Ovary (tissue), 10 donors: ENCODE measurements at places on chromosomes 3 and 15. TPM values are rescaled to one million over a fixed set of nuclear protein-coding genes. Genes with fewer than 3 reads are reported as not detected.

- no peak for DNase-seq
Measured at GRCh38 chr3:49912881-49913281, 9.2 kb upstream of the MST1R start.

DNA sequence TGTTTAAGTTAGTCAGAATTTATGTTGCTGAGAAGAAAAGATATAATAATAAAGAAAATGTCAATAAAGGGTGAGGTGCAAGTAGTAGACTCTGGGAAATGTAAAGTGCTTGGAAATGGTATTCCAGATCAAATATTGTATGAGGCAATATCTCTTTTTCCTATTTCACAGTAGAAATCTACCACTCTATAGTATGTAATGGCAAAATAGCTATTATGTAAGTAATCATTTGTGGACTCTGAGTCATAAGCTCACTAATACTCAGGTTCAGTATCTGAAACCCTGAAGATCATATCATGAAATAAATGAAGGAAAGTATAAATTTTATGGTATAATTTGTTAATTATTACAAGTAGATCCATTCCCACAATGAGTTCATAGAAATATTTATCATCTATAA is 322.1 kb downstream of the PYDC2 start:
- no peak for DNase-seq

DNA sequence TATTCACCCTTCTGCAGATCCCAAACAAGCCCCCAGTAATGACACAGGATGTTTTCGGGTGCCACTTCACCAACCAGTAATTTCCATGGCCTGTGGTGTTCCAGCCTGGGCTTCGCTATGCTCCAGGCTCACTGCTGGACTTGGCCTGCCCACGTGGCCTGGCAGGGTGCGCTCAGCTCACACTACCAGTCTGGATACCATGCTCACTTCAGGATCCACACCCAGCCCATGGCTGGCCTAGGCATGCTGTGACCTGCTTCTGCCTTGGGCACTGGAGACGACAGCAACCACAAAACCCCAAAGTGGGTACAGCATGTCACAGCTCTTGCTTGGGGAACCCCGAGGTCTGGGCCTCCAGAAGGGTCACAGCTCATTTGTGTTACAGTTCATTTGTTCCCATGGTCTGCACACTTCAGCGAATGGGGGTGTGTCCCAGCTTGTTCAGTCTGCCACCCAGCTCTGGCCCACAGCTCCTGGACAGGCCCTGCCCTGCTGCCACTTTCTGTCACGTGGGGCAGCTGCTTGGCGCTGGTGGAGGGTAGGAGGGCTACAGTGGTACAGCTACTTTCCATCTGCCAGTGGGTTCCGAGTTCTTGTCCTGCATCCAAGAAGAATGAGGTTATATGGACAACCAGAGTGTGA is 650.8 kb downstream of the MCTP2 start:
- DNase-seq, result no peak

- no peak for DNase-seq
Measured at GRCh38 chr3:46460051-46460450, 4.7 kb downstream of the LTF start.

The TIGIT gene
- not detected for total RNA-seq

DNA sequence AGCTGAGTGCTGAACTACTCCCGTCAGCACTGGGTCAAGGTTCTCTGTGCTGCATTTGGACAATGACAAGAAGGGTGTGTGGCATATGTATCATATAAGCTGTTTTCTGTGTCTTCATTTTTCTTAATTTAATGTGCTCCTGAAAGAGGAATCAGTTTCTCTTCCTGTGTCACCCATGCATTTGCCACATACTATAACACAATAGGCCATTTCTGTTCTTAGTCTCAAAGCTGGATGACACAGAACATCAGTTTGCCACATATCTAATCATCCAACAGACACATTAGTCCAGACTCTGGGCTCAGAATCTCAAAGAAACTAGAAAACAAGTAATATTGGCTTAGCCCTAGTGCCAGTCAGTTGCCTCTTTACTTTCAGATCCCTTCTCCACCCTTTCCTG is 34.1 kb downstream of the CEP19 start:
- no peak for DNase-seq

The ANKDD1A gene
- total RNA-seq, result 12.1 TPM

GRCh38 chr3:107637416-107638183 is 114.8 kb downstream of the BBX start:
- no peak for DNase-seq

DNA sequence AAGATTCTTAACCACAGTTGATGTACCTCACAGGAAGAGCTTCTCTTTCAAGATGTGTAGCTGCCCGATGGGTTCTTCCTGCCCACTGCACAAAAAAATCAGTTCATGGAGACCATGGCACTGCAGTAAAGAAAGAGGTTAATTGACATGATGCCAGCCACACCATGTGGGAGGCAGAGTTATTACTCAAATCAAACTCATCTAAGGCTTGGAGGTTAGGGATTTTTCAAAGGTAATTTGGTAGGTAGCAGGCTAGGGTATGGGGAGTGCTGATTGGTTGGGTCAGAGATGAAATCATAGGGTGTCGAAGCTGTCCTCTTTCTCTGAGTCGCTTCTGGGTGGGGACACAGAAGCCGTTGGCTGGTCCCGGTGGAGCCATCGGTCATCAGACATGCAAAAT is 57.4 kb upstream of the BDH1 start:
- DNase-seq, result no peak

DNA sequence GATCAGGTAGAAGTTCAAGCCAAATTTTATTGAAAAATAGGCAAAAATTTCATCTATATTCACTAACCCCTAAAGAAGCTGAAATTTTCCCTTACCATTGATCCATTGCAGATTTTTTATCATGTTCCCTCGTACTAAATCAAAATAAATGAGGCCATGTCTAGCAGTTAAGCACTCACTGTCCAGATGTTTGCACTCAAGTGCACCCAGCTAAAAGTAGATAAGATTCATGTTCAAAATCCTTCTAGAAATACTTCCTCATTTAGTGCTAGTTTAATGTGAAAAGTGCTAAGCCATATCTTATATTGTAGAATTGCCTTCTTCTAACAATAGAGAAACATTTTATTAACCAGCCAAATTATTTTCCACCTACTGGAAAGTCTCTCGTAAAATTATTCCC is 164.7 kb upstream of the UBE2E2 start:
- DNase-seq, result no peak

The SERPINI2 gene
- not detected for total RNA-seq

DNA sequence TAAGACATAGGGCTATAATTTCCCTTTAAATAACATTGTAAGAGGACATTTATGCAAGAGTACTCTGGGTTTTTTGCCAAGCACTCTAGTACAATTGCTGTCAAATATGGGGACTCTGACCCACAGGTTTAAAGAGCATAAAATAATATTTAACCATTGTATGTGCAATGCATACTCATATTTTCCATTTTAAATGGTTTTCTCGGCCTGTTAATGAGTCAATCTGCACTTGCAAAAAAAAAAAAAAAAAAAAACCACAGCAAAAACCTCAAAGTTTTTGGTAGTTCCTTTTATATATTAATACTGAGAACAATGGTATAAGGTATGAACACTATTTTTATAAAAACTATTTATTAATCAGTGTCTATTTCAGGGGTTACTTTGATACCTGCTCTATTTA is 304.0 kb upstream of the CBLB start:
- DNase-seq, result no peak

The TNNC1 gene
- total RNA-seq, result 0.31 TPM

The GP5 gene
- total RNA-seq, result 0.13 TPM

The IGDCC3 gene
- total RNA-seq, result 0.74 TPM

GRCh38 chr3:55882006-55882405 is 394.9 kb upstream of the WNT5A start:
- no peak for DNase-seq

DNA sequence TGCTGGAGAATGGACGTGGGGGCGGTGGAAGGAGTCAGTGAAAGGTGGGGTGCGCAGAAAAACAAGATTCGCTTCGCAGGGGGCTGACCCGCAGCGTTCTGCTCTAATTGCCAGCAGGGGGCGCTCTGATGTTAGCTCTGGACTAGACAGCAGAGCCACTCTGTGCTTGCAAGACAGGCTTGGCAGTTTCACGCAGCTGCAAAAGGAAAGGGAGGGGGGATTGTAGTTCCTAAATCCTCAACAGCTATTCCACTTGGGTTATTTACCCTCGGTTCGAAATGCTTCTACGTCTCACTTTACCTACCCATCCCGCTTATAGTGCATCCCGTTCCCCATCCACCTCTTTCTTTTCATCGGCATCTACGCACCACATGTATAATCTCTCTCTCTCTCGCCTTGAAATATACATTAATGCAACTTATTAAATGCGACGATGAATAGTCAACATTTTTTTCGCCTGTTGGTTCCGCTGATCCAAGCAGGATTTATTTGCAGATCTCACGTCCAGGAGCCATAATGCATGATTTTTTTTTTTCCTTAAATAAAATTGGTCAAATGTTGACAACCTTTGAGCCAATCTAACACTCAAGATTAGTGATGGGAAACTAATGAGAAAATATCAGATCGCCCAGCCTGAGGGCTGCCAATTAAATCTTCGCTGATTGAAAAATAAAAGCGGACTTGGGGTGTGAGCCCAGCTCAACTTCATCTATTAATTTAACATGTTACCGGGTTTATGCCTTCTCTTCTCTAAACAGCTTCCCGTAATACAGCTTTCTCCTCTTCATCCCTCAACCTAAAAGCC is 216.4 kb downstream of the MEIS2 start:
- DNase-seq, result peak; percentile 86

DNA sequence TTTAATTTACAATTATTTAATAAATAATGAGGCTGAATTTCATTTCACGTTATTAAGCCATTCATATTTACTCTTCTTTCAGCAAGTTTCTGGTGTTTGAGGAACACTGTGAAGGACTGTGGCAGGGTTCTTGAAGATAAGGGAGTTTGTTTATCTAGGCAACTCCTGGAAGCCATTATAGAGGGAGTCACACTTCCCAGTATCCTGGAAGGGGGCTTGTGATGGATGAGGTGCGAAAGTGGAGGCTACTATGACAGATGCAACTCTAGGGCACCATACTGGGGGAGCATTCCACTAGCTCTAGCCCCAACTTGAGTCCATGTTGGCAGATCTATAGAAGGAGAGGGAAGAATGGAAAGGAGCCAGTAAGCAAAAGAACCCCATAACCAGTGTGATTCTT is 14.4 kb downstream of the CNOT10 start:
- DNase-seq, result no peak

DNA sequence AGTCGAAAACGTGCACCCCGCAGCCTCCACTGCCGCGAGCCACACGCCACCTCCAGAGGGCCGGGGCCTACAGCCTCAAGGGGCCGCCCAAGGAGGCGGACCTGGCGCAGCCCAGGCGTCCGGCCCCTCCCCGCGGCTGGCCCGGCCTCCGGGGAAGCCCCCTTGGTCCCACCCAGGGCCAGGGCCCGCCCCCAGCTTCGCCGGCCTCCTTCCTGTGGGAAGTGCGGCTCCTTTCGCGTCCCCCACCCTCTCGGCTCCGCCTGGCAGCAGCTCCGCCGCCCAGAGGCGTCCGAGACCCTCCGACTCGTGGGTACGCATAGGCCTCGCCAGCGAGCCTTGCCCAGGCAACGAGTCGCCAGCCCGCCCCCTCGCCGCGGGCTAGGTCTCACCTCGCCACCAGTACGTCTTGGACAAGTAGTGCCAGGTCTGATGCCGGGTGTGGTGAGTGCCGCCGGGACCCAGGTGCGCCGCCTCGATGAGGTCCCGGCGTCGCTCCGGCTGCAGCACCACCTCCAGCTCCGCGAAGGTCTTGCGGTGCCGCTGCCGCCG is 642 bp downstream of the ZBTB11 start:
- peak; percentile 95 for DNase-seq

The CFAP100 gene
- total RNA-seq, result 21.3 TPM

The HCN4 gene
- not detected for total RNA-seq

The ITPKA gene
- 0.48 TPM for total RNA-seq

DNA sequence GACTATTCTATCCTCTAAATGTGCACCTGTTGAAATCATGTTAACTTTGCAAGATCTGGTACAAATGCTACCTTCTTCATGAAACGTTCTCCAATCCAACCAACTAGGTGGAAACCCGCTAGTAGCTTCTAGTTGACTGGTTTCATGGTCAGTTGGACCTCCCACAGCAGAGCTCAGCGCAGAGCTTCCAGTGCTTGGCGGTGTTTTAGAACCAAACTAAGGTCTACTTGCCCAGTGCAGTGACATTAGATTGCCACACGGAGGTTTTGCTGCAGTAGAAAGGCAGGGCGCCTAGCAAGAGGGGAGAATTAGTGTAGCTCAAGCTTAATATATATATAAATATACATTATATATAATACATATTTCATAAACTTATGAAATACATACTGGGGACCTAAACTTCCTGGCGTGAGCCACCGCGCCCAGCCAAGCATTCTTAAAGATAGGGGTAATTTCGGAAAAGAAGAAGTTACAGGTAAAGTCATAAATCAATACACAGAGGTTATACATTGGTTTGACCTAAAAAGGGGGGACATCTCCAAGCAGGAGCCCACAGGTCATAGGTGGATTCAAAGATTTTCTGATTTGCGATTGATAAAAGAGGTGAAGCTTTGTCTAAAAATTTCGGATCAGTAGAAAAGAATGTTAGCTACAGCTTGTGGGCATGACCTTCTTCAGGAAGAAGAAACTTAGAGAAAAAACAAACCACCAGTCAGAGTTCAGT is 2.1 kb upstream of the OXSR1 start:
- no peak for DNase-seq

DNA sequence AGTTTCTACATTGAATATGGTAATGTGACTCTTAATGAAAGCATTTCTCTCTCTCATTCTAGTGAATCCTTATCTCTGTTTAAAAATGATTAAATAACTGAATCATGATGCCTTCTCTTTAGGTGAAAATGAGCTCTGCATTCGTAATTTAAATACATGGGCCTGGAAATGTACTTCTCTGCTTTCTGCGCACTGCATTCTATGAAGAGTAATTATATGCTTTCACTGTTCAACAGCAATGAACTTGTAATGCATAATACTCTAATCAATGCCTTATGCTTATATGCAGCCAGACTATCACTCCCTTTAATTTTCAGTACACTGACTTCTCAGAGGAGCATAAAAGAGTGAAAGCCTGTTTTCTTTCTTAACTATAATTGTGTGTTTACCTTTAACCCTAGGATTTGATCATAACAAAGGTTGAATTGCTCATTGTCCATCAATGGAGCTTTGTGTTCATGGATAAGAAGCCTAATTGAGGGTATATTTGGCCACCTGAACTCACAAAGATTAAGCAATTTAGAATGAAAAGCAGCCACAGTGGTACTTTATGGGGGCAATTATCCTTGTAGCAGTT is 330.8 kb upstream of the PDZRN3 start:
- DNase-seq, result no peak

DNA sequence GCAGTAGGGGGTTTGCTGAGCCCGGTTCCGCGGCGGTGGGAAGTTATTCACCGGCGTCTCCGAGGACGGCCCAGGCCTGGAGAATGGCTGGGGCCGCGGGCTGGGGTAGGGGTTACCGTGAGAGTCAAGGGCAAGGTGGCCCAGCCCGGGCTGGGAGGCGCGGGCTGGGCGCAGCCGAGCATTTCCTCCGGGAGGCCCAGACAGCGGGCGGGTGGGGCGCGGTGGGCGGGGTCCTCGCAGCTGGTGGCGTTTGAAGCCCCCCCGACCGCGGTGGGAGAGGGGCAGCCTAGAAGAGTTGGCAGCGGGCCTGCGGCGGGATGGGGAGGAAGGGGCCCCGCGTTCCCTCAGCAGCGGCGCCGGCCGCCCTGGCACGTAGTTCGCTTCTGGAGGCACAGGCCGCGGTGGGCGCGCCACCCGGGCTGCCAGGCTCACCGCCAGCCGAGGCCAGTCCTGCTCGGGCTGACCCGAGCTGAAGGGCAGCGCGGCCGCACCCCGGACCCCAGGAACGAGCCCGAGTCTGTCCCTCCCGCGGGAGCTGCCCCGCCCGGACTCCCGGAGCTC is 960 bp upstream of the KLF13 start:
- DNase-seq, result peak; percentile 88

GRCh38 chr15:84937144-84937543 is 44.5 kb upstream of the PDE8A start:
- no peak for DNase-seq
